ENCODE measurements at places on chromosomes 3 and 15. TPM values are rescaled to one million over a fixed set of nuclear protein-coding genes. Genes with fewer than 3 reads are reported as not detected.

GRCh38 chr3:152558386-152558785, 276.5 kb upstream of the P2RY1 start:
- no peak overlapping the region for H3K4me3 ChIP-seq
- H3K27ac ChIP-seq = no peak overlapping the region
- peaks cover 7% of the 10 kb centered on the region for H3K4me1 ChIP-seq
- no peaks in the 10 kb centered on the region for H3K27me3 ChIP-seq
- peak; percentile 35 for DNase-seq

DNA sequence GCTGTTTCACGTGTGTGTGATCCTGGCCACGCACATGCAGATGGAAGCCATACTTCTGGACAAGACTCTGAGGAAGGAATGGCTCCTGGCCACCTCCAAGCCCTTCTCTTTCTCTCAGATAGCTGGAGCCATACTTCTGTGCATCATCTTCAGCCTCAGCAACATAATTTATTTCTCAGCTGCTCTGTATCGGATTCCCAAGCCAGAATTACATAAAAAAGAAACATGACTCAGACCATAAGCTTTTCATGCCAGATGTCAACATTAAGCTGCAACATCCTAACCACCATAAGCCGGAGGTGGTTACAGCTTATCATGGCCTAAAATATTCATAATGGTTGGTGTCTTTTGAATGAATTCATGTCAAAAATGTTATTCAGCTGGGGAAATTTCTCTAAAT, 10.6 kb upstream of the KIF23 start:
- H3K27me3 ChIP-seq = no peaks in the 10 kb centered on the region
- peaks cover 3% of the 10 kb centered on the region for H3K4me1 ChIP-seq
- H3K27ac ChIP-seq = no peak overlapping the region
- DNase-seq = peak; percentile 83
- no peak overlapping the region for H3K4me3 ChIP-seq

DNA sequence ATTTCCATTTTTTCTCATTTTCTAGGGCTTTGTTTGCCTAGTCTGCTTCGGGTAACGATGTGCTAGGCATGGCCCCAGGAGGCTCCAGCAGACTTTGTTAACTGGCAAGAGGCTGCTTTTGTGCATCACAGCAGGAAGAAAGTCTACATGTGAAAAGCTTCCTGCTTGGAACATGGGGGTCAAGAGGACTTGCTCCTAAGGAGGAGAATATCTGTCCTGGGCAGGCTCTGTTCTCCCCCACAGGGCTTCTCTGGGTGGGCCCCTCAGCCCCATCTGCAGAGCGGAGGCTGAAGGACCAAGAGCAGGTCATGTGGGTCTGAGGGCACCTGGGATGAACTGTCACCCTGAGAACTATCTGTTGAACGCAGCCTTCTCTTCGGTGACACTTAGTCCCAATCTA, 94.7 kb downstream of the CCNL1 start:
- H3K36me3 ChIP-seq = no peaks in the 10 kb centered on the region
- no peak overlapping the region for H3K4me3 ChIP-seq
- H3K27ac ChIP-seq = no peak overlapping the region
- peaks cover 14% of the 10 kb centered on the region for H3K4me1 ChIP-seq
- no peak for DNase-seq
- H3K27me3 ChIP-seq = no peaks in the 10 kb centered on the region

DNA sequence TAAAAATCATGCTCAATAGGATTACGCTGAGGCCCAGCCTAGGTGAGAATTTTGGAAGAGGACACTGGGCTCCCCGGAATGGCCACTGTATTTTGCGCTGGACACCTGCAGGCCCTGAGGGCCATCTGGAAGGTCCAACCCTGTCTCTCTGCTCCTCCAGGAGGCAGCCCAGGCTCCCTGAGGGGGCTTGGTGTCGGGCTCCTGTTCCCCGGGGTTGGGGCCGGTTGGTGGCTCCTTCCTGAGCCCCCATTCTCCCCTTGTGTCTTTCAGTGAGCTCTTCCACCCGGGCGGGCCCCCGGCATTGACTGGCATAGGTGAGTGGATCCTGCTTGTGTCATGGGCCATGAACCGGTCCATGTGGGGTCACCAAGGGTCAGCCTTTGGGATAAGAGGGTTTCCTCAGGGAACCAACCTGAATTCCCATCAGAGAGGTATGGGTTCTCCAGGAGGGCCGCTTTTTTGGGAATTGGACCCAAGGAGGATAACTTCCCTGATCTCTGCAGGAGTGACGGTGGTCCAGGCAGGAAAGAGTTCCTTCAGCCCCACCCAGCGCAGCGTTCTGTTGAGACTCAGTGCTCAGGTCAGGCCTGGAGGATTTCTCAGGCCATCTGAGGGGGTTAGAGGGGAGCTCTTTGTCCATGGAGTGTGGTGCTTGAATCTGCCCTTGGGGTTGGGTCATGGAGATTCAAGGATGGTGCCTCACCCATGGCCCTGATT, 187.8 kb downstream of the UBE3A start:
- no peak for DNase-seq
- H3K27me3 ChIP-seq = no peaks in the 10 kb centered on the region
- no peak overlapping the region for H3K4me3 ChIP-seq
- no peak overlapping the region for H3K27ac ChIP-seq
- H3K4me1 ChIP-seq = no peaks in the 10 kb centered on the region
- no peaks in the 10 kb centered on the region for H3K36me3 ChIP-seq

Gene TGM5
- total RNA-seq = 0.13 TPM

Gene TLE3
- total RNA-seq = 18.6 TPM

Gene CYP1A1
- 0.13 TPM for total RNA-seq
